ENCODE measurements at places on chromosomes 12 and 14.
A peak's percentile ranks its signal among the peaks of the same experiment; 100 is the strongest.

DNA sequence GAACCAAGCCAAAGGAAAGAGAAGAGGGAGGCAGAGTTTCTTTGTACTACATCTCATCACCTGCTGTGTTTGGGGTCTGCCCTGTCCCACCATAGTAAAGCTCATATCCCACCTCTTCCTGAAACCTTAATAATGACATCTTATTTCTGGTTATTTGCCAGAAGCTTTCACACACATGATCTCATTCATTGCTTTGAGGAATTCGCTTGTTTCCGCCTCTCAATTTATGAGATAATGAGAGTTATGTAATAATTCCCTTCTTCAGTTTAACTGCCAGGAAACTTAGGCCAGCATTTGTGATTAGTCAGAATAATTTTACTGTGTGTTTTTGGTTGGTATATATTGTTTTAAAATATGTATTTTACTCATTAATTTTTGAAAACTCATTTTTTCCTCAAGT is 205.2 kb downstream of the CACNA1C start:
- no peak for DNase-seq

DNA sequence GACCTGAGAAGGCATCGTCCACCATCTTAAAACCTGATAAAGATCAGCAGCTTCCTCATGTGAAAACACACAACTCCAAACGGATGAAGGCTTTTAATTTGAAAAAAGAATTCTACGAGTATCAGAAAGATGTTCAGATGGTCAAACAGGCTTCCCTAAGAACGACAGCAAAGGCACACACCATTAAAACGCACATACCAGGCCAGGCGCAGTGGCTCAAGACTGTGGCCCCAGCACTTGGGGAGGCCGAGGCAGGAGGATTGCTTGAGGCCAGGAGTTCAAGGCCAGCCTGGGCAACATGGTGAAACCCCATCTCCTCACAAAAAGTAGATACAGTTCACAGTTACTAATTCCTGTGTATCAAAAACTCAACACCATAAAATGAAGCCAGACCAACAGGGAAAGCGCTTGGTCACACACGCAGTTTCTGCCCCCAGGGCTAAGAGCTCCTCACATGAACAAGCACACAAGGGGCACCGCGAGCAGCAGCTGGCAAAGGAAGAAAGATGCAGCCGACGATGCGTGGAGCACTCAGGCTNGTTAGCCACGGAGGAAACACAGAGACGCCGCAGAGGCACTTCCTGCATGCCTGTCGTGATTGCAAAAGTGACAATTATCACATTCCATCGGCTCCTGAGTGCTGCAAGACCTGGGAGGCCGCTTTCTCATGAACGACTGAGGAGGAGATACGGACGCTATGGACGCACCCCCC is 78.0 kb downstream of the NOC4L start:
- DNase-seq: peak; percentile 66

GRCh38 chr12:27243006-27243405 is 1.1 kb upstream of the STK38L start:
- no peak for DNase-seq

DNA sequence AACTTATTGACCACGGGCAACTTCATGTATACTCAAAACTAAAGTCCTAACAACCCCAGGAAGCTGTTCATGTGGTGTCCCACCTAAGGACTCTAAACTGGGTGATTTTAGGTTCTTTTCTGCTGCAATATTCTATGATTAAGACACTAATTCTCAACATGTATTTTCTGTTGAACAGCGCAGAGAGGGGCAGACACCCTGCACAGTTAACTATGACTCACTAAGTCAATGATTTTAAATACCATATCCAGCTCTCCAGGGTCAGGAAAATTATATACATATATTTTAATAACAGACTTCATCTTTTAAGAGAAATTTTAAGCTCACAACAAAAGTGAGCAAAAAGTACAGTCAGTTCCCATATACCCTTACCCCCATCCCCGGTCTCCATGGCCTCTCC is 85.0 kb downstream of the FOXN3 start:
- DNase-seq: no peak

DNA sequence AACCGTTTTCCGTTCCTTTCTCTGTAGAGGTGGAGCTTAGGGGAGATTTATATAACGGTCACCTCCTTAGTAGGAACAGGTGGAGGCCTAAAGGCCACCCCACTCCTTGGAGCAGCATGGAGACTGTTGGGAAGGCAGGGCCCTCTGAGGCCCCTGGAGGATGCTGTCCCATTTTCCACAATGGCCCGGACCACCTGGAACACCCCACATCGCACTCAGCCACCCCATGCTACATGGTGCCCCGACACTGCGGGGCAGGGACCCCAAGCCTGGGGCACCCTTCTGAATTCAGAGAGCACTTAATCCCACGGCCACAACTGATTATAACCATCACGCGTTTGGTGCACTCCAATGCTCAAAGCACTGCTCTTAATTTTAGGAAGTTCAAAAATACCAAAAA is 41.4 kb downstream of the C14orf132 start:
- no peak for DNase-seq

GRCh38 chr14:95221531-95221930 is 64.2 kb upstream of the DICER1 start:
- no peak for DNase-seq

GRCh38 chr14:58796242-58797009 is 158.7 kb downstream of the DACT1 start:
- no peak for DNase-seq

DNA sequence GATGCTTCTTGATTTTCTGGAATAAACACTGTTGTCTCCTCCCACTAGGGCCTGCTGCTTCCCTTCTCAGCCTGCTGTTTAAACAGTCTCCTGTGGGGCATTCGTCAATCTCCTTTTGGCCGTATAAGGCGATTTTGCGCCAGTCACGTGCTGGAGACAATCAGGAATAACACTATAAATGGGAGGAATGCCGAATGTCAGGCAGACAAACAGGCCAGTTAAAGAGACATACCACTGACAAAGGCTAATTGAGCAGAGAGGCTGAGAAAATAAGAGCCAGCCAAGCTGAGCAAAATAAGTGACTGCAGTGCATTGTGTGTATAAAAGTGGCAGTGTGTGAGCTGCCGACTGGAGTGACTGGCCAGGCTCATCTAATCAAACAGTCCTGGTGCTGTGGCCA is 23.3 kb downstream of the DMAC2L start:
- DNase-seq: no peak

GRCh38 chr14:64726585-64726890 is 22.3 kb downstream of the PLEKHG3 start:
- no peak for DNase-seq

All from naive B cell (primary cell).